Amniotic stem cell (primary cell): ENCODE measurements at places on chromosomes 4 and X.

- DNase-seq, result no peak
Observed at GRCh38 chrX:10199212-10199611, 42.4 kb downstream of the CLCN4 start.

DNA sequence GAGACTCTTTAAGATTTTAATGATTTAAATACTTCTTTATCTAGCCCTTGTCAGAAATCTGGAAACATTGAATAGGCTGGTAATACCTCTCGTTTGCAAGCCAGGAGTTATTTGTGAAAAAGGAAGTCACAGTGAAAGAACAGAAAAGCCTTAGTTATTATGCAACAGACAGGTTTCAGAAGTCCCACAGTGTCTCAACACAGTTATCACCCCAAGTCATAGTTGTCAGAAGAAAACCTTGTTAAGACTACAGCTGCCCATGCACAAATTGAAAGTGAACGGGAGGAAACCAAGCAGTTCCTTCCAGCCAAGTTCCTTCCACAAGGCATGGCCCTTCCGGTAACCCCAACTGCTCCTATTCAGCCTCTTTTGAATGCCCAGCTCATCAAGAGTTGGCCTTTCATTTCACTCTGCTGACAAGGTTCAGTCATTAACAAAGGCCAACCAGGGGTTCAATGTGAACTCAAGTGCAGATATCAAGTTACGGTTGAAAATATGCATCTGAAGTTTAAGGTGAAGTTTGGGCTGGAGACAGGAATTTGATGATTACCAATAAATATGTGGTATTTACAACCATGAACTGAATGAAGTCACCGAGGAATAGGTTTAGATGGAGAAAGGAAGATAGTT is 15.6 kb downstream of the ALPK1 start:
- no peak for DNase-seq

DNA sequence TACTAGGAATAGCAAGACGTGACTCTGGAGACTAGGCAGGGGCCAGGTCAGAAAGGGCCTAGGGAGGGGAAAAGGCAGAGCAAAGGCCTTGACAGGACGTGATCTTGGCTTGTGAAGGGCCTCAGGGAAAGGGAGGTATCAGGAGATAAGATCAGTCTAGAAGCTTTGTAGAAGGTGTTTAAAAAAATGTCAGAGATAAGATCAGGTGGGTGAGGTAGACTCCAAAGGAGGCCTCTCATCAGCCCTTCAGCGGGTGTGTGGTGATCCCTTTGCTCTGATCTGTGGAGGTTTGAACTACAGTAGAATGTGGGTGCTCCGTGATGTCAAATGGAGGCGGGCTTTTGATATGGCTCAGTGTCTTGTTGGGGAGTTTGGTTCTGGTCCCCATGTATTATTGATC is 78.8 kb upstream of the PRPS1 start:
- DNase-seq, result no peak

DNA sequence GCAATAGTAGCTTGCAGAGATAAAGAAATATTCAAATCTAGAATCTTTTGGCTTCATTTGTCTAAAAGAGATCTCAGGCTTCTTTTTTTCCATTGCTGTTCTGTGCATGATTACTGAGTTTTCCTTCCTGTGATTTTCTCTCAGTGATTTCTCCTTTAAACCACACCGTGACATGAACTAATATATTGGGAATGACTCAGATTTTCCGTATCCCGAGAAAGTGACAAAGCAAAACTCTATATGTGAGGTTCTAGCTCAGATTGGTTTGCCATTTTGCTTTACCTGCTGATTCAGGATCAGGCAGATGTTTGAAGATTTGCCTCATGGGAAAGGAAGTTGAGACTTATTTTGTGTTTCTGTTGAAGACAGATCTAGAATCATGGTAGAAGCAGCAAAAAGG is 59.4 kb downstream of the MTHFD2L start:
- DNase-seq, result no peak

- DNase-seq, result no peak
Observed at GRCh38 chrX:2595258-2595657, 94.5 kb upstream of the DHRSX start.

GRCh38 chrX:150719621-150720020 is 26.4 kb downstream of the MTMR1 start:
- DNase-seq, result no peak

- DNase-seq, result peak; percentile 13
Observed at GRCh38 chrX:12370497-12370986, 232.3 kb downstream of the FRMPD4 start.

- DNase-seq, result no peak
Observed at GRCh38 chr4:109301651-109302360, 652 bp downstream of the COL25A1 start.

GRCh38 chr4:118816538-118817177 is 19.3 kb downstream of the SEC24D start:
- DNase-seq, result peak; percentile 43

DNA sequence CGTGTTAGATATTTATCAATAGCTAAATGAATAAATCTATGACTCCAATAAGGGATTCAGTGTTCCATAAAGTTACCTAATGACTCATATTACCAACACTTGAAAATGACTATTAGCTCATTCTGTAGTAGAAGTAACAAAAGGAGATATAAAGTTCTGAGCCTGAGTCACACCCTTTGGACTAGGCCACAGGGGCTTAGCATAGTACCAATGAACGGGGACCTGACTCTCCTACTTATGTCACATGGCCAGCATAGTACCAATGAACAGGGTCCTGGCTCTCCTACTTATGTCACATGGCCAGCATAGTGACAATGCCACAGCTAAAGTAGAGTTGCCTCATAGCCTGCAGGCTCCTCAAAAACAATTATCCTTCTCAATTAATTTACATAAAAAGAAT is 43.7 kb downstream of the MAGEB16 start:
- DNase-seq, result no peak

DNA sequence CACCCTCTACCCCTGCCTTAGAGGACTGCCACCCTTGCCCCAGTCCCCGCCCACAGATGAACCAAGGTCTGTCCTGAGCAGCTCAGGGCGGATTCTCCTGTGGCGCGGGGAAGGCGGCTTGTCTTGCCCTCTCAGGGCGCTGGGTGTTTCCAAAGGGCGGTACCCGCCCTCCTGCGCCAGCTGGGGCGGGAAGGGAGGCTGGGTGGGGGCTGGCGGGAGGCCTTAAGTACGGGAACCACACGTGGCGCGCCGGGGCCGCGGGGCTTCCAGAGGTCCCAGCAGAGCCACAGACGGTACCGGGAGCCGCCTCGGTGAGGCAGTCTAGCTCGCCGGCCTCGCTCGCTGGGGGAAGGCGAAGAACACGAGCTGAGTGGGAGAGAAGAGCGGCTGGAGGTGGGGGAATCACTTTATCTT is 361.1 kb downstream of the MID1IP1 start:
- DNase-seq, result no peak

DNA sequence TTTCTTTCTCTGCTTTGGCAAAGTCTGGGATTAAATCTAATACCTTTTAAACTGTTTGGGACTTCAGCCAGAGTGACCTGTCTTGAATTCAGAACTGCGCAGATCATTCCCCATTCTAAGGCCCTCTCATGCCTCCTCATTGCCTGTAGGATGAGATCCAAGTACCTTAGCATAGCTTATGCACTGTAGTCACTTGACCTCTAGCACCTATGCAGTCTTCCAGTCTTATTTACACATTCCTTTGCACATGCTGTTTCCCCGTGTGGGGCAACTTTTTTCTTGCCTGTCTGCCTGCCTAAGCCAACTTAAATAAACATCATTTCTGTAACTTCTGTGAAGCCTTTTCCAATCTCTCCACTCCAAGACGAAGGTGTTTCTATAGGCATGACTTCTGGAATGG is 68.4 kb downstream of the AR start:
- no peak for DNase-seq

DNA sequence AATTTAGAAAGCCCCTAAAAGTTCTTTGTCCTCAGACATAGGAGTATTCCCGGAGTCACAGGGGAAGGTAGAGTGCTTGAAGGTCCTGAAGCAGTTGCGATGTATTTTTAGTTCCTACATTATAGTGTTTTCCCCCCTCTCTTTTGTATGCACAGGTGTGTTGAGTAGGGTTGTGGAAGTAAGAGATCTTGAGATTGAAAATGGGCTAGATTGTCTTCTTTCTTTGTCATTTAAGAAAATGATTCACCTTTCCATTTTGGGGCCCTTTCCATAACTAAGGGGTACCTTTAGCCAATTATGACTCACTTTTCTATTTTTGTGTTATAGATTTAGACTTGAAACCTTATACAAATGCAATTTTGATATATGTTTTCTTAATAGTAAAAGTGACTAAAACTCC is 75.8 kb upstream of the AFF2 start:
- DNase-seq, result no peak

DNA sequence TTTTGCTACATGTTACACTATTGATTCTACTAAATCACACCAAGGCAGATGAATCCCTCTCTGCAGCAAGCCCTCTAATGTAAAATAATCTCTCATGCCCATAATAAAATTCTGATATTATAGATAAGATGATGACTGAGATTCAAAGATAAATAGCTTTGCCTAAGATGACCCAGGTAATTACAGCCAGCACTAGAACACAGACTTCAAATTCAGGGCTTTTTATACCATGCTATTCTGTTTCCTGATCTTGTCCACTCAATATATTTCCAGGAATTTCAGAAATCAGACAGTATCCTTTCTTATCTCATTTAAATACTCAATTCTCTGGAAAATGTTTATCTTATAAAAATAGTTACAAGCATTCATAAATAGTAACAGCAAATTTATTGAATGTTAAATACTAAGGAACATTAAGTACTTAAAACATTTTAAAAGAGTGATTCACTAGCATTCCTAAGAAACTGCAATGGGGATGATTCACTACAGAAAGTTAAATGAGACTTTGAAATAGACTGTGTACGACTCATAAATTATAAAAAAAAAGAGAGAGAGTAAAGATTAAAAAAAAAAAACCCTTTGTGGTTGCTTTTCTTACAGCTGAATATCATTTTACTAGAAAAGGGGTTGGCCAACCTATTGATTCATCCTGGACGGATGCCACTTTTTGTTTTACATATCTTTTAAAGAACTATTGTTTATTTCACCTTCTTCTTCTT is 45.8 kb upstream of the IL21 start:
- peak; percentile 75 for DNase-seq

GRCh38 chr4:55608591-55608990 is 16.5 kb upstream of the PDCL2 start:
- no peak for DNase-seq

DNA sequence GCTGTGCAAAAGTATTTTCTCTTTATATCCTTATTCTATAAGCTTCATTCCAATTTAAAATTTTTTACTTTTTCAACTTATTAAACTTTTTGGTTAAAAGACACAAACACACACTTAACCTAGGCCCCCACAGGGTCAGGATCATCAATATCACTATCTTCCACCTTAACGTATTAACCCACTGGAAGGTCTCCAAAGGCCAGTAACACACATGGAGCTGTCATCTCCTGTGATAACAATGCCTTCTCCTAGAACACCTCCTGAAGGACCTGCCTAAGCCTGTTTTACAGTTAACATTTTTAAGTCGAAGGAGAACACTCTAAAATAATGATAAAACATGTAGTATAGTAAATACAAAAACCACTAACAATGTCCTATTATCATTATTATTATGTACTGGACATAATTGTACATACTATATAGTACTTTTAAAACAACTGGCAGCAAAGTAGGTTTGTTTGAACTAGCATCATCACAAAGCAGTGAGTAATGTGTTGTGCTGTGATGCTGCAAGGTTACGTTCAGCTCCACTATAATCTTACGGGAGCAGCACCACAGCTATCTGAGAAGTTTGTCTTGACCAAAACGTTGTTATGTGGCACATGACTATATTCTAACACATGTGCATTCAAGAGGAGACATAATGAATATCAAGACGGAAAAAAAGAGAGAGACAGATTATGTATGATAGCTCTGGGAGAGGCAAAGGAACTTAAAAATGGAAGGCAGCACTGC is 33.7 kb downstream of the DHX15 start:
- no peak for DNase-seq

DNA sequence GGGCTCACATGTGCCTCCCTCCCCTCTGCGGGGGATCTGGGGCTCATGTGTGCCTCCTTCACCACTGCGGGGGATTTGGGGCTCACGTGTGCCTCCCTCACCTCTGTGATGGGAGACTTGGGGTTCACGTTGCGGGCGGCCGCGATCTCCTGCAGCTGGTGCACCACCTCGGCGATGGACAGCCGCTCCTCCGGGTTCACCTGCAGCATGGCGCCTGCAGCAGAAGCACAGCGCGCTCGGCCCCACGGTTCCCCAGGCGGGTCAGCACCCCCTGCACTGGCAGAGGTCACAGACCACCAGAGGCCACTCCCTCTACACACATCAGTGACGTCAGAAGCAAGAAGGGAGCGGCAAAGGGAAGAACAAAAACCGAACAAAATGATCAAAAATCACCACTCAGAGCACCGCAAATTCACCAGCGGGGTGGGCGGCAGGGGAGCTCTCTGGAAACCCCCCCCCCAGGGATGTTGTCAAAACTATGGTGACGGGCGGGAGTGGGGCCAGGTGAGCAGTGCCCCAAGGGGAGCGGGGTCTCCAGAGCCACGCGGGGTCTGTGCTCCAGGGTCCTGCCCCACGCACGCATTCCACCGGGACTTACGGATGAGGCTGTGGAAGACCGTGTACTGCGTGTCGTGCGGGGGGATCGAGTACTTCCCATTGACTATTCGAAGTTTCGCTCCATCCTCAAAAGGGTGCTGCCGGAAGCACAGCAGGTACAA is 38.7 kb downstream of the GAK start:
- DNase-seq, result no peak

DNA sequence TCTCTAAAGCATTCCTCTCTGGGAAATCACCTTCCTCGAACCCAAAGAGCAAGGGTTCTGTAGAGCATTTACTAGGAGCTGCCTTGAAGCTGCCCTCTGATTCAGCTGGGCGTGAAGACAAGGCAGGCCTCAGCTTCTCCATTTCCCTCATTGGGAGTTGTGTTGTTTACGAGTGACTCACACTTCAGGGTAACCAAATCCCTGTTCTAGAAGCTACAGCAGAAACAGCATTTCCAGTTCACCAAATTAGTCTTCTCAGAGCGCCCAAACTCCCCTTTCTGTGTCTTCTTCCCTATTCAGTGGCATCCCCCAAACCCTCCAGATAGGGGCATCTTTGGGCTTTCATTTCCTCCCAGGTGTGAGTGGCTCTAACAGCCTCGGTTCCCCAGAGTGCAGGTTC is 863 bp upstream of the XPNPEP2 start:
- no peak for DNase-seq

DNA sequence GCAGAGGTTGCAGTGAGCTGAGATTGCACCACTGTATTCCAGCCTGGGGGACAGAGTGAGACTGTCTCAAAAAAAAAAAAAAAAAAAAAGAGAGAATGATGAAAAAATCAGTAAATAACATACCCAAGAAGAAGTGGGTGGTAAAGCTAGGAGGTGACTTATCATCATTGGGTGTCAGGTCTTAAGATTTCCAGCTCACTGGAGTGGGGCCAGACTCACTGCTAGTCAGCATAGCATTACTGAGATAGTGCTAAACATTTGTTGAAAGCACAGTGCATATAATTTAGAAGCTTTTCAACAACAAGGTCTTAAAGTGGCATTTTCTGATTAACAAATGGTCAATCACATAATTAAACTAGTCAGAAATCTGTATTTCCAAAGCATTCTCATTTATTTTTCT is 221.8 kb upstream of the GYPA start:
- no peak for DNase-seq
